ENCODE measurements at places on chromosomes 4 and X.
A peak's percentile ranks its signal among the peaks of the same experiment; 100 is the strongest.

- DNase-seq: no peak
Measured at GRCh38 chrX:14873676-14874049, 442 bp downstream of the MOSPD2 start.

- no peak for DNase-seq
Measured at GRCh38 chrX:17737986-17738713, 857 bp downstream of the SCML1 start.

- DNase-seq: no peak
Measured at GRCh38 chr4:151486168-151486567, 77.2 kb downstream of the FHIP1A start.

DNA sequence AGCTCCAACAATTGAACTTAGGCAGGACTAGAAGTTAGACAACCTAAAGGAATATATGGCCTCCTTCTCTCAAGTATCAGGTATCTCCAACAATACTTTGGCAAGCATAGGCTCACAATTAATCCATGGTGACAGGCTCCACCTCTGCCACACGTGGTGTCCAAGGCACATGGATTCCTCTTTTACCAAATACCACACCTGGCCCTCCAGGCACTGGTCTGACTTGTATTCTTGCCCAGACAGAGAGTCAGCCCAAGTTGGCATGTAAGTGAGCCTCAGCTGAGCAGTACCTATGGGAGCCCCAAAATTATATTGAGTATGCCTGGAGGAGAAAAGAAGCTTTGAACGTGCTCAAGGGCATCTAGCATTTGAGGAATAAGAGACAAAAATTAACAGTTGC is 19.6 kb downstream of the SRPX2 start:
- no peak for DNase-seq

- no peak for DNase-seq
Measured at GRCh38 chr4:8340781-8341241, 71.3 kb downstream of the HTRA3 start.

GRCh38 chr4:85673540-85673939 is 198.6 kb downstream of the ARHGAP24 start:
- no peak for DNase-seq

DNA sequence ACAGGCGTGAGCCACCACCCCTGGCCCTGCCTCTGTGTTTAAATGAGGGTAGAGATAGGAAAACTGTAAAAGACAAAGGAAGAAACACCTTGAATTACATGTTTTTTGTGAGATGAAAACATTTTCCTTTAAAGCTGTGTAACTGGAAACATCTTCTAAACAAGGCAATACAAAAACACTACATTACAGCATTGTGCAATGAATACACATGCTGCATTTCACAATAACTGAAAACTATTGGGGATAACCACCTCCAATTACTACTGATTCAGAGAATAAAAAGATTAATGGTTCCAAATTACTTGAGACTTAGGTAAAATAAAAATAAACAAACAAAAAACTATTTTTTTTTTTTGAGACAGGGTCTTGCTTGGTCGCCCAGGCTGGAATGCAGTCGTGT is 7.6 kb upstream of the OGT start:
- no peak for DNase-seq

GRCh38 chr4:20528508-20528907 is 171.8 kb upstream of the PACRGL start:
- DNase-seq: no peak

- DNase-seq: no peak
Measured at GRCh38 chrX:30949554-30949953, 60.5 kb upstream of the TAB3 start.

DNA sequence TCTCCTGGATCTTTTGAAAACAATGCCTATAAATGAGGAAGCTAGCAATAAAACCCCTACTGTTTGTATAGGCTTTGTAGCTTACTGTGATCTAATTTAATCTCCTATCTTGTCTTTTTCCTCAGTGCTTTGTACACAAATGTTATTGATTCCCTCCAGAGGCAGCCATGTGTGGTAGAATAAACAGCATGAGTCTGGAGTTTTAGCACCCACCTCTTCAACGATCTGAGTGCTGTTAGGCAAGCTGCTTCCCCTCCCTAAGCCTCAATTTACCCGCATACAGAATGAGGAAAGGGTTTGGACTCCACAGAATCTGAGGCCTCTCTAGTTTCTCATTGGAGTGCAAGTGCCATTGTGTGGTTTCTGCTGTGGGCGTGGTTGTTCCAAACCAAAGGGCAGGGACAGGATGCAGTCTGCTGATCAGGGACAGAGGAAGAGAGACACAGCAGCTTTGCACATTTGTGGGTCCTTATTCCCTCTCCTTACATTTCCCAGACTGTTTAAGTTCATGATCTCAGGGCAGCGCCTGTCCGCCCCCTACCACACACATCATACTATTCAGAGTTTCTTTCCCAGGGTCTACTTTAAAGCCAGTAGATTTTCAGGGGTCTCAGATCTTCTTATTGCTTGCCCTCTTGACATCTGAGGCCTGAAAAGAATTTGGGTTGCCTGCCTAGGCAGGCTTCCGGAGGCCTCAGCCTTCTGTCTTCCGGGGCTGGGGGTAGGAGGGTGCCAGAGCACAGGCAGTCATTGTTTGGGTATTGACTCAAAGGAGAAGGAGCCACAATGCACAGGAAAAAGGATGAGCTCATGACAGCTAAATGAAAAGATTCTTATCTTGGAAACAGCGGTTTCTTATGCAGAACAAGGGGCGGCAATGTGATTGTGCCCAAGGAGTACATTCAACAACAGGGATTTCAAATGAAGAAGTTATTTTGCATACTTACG is 114.9 kb upstream of the TEX13D start:
- DNase-seq: no peak

- no peak for DNase-seq
Measured at GRCh38 chr4:128332081-128332480, 44.5 kb upstream of the PGRMC2 start.

GRCh38 chr4:94171616-94172015 is 36.0 kb upstream of the SMARCAD1 start:
- no peak for DNase-seq

GRCh38 chr4:55721651-55722050 is 85.6 kb upstream of the NMU start:
- DNase-seq: no peak

DNA sequence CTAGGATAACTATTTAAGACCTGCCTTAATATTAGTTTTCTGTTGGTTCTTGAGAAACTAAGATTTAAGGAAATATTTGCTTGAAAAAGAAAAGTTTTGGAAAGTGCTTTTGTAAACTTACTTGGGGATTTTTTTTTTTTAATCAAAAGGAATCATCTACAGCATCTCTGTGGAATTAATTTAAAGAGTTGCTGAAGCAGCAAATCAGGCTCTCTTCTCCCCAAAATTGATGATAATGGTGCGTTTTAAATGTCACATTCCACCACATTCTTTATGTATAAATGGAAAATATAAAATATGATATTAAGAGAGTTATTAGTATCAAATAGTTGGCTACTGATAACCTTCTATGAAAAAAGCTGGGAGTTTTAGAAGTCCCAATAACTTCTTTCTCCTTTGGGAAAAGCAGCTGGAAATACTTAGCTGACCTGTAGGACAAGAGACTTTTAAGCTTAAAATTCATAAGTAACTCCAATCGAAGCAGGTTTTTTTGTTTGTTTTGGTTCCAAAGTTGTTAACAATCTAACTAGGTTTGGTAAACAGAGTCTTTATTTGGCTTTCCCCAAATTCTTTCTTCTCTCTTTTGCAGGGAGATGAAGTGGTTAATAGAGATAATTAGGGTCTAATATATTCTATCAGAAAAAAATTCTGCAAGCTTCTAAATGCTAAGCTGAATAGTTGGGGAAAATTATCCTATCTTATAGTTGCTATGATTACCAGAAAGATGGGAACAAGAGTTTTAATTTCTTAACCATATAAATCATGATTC is 4.4 kb downstream of the KLF3 start:
- no peak for DNase-seq

GRCh38 chr4:181538431-181538830 is 704.8 kb upstream of the TENM3 start:
- no peak for DNase-seq

DNA sequence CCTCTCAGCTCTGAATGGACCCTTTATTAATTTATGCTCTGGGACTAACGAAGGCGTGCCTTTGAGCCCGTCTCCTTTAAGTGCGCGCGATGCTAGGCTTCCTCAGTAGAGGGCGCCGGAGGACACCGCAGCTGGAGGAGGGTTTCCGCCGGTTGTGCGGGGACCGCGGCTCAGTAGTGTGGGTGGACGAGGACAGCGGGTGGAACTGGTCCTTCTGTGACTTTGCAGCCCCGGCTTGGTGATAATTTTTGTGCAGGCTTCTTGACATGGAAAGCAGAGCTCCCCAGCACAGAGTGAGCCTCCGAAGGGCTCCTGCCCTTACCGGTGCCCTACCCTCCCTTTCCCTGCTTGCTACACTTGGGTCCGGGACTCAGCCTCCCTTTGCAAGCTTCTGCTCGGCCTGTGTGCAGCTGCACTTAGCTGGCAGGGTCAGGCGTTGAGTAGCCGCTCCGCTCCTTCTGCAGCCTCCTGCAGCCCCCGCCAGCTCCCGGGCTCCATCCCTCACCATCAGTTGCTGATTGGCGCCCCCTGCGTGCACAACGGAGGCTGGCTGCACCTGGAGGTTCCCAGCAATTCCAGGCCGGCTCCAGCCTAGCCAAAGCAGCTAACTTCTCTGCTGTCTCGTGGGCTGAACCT is 26.8 kb upstream of the BOD1L1 start:
- DNase-seq: peak; percentile 23

DNA sequence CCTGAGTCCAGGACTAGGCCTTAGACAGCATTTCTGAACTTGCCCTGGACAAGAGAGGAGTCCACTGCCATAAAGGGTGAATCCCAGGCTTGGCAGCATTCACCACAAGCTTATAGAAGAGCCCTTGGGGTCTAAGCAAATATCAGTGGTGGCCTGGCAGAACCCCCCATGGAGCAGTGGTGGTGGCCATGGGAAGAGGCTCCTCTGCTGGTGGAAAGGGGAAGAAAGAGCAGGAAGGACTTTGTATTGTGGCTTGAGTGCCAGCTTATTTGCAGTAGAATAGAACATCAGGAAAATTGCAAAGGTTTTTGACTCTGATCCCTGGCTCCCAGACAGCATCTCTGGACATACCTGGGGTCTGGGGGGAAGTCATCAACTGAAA is 58.1 kb upstream of the STARD8 start:
- no peak for DNase-seq

DNA sequence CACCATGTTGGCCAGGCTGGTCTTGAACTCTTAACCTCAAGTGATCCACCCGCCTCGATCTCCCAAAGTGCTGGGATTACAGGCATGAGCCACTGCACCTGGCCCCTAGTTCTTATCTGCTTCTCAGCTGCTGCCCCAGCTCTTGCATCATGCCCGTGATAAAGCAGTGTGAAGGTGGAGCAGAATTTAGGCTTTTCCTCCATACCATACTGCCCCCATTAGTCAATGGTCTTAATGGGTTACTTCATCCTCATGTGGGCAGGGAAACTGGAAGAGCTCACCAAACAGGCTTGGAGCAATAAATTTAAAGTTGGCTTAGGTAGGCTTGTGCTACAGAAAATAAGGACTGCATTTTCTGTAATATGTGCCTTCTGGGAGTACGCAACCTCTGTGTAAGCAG is 636.9 kb upstream of the BOD1L1 start:
- no peak for DNase-seq

- DNase-seq: no peak
Measured at GRCh38 chr4:87978681-87979080, 3.2 kb downstream of the SPP1 start.

GRCh38 chr4:134313591-134313990 is 112.0 kb upstream of the PABPC4L start:
- DNase-seq: no peak

DNA sequence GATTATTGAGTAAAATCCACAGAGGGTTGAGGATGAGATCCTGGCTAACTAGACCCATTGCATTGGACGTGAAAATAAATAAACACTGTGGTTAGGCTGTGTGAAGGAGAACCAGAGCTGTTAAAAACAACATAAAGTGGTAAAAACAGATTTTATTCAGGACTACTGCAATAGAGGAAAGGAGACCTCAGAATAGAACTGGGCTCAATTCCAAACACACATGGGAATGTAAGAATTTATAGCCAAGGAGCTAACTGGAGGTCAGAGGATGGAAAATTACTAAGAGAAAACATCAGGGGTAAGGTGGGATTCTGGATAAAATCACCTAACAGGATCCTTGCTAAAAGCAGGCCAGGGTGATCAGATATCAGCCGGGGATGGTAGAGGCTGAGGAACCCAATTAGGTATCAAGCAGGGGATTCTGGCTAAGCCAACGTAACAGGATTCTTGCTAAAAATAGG is 112.4 kb downstream of the RNF150 start:
- no peak for DNase-seq

DNA sequence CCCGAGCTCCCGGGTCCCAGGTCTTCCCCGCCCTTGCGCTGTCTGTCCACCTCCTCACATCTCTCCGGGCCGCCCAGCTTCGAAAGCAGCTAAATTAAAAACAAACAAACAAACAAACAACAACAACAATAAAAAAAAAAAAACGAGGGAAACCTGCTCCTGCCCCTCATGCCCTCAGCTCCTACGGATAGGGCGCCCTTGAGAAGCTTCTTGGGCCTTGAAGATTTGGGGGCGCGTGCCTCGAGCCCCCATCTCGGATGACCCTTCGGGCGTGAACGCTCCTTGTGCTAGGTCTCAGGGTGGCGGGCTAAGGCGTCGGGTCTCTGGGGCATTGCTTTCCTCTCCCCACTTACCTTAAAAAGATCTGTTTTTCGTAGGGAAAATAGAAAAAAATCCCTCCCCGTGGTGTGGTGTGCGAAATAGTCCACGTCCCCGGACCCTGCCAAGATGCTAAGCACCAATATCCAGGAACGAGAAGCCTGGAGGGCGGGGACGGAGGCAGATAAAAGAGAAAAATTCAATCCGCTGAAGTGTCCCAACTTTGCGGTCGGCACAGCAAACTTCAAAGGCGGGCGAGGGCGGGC is 603 bp downstream of the NDNF start:
- no peak for DNase-seq

DNA sequence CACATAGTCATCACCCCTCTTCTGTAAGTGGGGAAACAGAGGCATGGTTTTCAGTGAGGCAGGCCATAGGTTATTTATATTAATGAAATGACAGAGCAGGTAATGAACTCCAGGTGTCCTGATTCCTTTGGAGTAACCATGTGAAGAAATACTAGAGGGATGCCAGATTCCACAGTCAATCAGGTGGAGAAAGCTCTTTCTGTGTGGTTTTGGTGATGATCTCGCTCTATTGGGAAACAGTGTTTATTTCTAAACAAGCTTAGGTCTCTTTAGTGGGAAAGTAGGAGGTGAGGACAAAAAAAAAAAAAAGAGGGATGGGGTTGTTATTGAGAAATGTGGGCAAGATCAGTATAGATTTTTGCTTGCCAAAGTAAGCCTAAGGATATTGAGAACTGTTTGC is 12.2 kb downstream of the DOCK11 start:
- DNase-seq: no peak

- no peak for DNase-seq
Measured at GRCh38 chr4:71729856-71730255, 54.0 kb downstream of the GC start.
